ENCODE measurements at places on chromosomes 2 and 18. TPM values are rescaled to one million over a fixed set of nuclear protein-coding genes. Genes with fewer than 3 reads are reported as not detected.

The ARMC9 gene
- 3.3 TPM for total RNA-seq

DNA sequence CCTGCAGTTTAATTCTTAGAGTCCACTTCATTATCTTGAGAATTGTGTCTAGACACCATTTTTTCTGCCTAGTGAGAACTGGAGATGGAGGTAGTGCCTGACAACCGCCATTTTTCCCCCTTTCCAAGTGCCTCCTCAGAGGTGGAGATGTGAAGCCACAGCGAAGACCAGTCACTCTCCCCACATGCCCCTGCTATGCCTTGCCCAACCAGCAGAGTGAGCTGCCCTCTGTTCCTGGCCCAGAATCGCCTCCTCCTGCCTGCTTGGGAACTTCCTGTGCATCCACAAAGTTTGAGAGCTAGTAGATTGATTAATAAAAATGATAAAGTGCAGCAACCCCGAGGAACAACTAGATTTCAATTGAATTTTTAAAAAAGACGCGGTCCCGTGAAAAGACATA is 123.3 kb downstream of the CLIP4 start:
- no peaks in the 10 kb centered on the region for H3K4me1 ChIP-seq
- no peaks in the 10 kb centered on the region for H3K36me3 ChIP-seq
- H3K27ac ChIP-seq = no peak overlapping the region

- no peaks in the 10 kb centered on the region for H3K4me1 ChIP-seq
- no peak overlapping the region for H3K4me3 ChIP-seq
- DNase-seq = no peak
- H3K36me3 ChIP-seq = no peaks in the 10 kb centered on the region
Measured at GRCh38 chr2:62443886-62444285, 62.1 kb downstream of the TMEM17 start.

The CROCC2 gene
- total RNA-seq = 0.83 TPM

GRCh38 chr2:157677941-157678340 is 49.3 kb upstream of the ACVR1C start:
- no peaks in the 10 kb centered on the region for H3K36me3 ChIP-seq
- H3K4me1 ChIP-seq = no peaks in the 10 kb centered on the region
- H3K27me3 ChIP-seq = no peaks in the 10 kb centered on the region
- no peak overlapping the region for H3K27ac ChIP-seq

GRCh38 chr2:189153619-189154018 is 25.9 kb downstream of the COL5A2 start:
- H3K4me1 ChIP-seq = no peaks in the 10 kb centered on the region
- no peak overlapping the region for H3K27ac ChIP-seq
- H3K4me3 ChIP-seq = no peak overlapping the region
- no peaks in the 10 kb centered on the region for H3K36me3 ChIP-seq

- peak; percentile 56 for DNase-seq
- peak within 1 kb of the TSS; percentile 33 for H3K4me3 ChIP-seq
- H3K4me1 ChIP-seq = no peaks in the 10 kb centered on the region
- H3K27ac ChIP-seq = peak within 1 kb of the TSS; percentile 55
Measured at GRCh38 chr2:40451918-40452605, at the start of gene SLC8A1. Gene SLC8A1, minus strand, starts transcription at chr2:40452090.

- H3K4me1 ChIP-seq = peaks cover 20% of the 10 kb centered on the region
- no peak overlapping the region for H3K27ac ChIP-seq
- no peaks in the 10 kb centered on the region for H3K27me3 ChIP-seq
Measured at GRCh38 chr2:43238176-43238575, 11.8 kb upstream of the ZFP36L2 start.

- no peaks in the 10 kb centered on the region for H3K36me3 ChIP-seq
- DNase-seq = no peak
- H3K4me1 ChIP-seq = no peaks in the 10 kb centered on the region
- no peak overlapping the region for H3K27ac ChIP-seq
Measured at GRCh38 chr2:132662732-132663131, 7.3 kb downstream of the LYPD1 start.

GRCh38 chr18:67144329-67144728 is 372.2 kb downstream of the DSEL start:
- no peak overlapping the region for H3K4me3 ChIP-seq
- DNase-seq = no peak

The CAPN14 gene
- total RNA-seq = not detected

- H3K36me3 ChIP-seq = no peaks in the 10 kb centered on the region
- no peaks in the 10 kb centered on the region for H3K27me3 ChIP-seq
- no peaks in the 10 kb centered on the region for H3K4me1 ChIP-seq
- H3K27ac ChIP-seq = no peak overlapping the region
- DNase-seq = peak; percentile 69
- H3K4me3 ChIP-seq = no peak overlapping the region
Measured at GRCh38 chr18:59921384-59921891, 21.6 kb downstream of the PMAIP1 start.

Measured in Peyer's patch (tissue), 4 donors.